ENCODE measurements at places on chromosomes 11 and 22.

GRCh38 chr22:23054531-23055257 lies 15.6 kb upstream of the GNAZ start:
- no peak for DNase-seq

GRCh38 chr22:50068096-50068495 lies 10.0 kb upstream of the TTLL8 start:
- no peak for DNase-seq

DNA sequence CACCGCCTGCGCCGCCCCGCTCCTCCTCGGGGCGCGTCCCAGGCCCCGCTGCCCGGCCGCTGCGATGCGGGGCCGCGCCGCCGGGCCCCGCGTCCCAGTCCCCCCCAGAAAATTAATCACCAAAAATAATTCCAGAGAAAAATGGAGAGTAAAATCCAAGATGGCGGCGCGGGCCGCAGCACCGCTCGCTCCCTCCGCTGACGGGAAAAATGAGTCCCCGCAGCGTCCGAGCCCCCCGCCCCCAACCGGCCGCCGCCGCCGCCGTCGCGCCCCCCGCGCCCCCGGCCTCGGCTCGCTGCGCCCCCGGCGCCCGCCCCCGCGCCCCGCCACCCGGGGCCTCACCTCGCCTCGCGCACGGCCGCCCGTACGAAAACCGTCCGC lies at the start of gene KMT5B:
KMT5B (minus strand) TSS at position 162 of the 381 bp plus-strand sequence. CDS start 23,220 bp downstream, outside the sequence.
- DNase-seq = peak; percentile 72

DNA sequence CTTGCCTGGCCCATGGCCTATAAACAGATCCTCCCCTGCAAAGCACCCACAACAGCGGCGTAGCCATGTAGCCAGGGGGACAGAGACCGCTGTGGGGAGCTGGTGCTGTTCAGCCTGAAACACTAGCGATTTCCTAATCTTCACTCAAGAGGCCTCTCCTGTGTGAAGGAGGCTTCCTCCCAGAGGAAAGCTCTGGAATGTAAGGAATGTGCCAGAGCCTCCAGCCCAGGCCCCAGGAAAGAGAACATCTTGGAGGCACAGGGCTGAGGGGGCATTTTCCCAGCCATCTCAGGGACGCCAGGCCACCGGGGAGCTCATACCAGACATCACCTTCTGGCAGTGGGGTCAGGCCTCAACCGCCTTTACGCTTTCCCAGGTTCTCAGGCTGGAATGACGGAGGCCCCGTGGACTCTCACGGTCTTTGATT lies 24.0 kb downstream of the MIAT start:
- no peak for DNase-seq

GRCh38 chr11:123798513-123799252 lies 7.5 kb downstream of the OR6M1 start:
- no peak for DNase-seq

GRCh38 chr22:24512043-24512442 lies 16.9 kb downstream of the UPB1 start:
- no peak for DNase-seq

DNA sequence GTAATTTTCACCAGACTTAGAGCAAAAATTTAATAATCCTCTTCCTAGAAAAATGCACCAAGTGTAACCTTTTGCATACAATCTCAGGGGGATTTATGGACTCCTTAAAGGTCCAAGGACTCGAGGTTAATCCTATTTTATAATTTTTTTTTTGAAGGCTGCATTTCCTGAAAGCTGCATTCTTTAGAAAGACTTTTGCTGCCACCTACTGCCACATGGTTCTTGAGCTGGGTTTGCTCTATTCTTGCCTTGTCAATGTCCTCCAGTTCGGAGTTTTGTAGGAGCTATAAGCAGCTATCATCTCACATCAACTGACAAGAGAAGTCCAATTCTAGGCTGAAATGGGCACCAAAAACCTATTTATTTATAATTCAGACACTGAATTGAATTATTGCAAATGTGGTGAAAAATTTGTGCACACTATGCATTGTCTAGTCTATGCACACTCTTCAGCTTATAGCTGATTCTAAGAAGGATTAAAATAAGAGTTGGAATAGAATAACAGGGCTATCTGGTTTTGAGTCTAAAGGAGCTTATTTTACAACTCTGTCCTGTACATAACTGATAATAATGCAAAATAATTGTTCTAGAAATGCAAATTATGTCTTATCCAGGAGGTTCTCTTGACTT lies 31.3 kb downstream of the TRAF6 start:
- no peak for DNase-seq

- no peak for DNase-seq
Observed at GRCh38 chr11:1747753-1748635, 2.4 kb downstream of the IFITM10 start.

DNA sequence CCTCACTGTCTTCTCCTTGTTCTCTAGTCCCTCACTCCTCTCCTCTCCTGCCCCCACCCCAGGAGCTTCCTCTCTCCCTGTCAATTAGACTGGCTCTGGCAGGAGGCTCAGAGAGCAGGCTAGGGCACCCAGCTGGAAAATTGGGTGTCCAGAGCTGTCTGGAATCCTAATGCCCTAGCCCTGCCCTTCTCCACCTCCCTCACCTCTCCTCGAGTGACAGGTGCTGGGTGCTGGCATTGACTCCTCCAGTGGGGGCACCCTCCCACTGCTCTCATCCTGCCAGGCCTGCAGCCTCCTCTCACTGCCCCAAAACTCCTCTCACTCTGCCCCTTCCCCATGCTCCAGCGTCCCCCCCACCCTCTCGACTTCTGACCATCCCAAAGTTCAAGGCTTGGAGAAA lies 68.9 kb downstream of the CYTH4 start:
- DNase-seq = no peak

DNA sequence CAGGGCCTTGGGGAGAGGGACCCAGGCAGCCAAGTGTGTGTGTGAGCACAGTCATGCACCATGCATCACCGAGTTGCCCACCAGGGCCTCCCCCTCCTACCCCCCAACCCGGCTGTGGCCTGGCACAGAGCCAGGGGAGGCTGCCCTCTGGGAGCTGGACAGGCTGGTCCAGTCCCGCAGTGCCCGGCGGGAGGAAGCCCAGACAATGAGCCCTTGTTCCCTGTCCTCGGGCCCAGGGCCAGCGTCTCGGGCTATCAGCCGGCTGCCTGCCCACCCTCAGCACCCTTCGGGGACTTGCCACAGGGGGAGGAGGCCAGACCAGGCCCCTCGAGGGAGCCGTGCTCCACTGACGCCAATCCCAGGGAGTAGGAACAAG lies 4.5 kb downstream of the LRRC75B start:
- no peak for DNase-seq

- DNase-seq = no peak
Observed at GRCh38 chr11:77436506-77436905, 37.4 kb downstream of the PAK1 start.

DNA sequence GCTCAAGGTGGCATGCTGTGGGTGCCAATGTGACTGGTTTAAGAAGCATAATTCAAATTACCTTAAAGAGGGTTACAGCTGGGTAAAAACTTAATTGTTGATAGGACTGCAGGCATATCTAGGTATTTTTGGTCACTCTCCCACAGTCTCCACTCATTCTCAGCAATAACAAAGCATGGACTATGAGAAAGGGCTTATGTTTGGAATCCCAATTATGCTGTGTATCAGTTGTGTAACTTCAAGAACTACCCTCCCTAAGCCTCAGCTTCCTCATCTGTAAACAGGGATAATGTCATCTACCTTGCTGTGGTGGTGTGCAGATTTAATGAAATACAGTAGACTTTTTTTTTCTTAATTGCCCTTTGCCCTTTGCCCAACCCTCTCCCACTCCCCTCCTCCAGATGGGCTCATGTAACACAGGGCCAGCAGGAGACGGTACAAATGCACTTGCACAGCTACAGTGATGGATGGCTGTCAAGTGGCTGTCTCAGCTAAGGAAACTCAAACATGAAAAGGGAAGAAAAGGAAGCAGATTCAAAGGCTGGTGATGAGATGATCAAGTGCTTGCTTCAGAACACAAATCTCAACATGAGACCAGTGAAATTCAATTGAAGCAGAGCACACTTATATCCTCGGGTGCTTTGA lies 37.6 kb downstream of the MAP6 start:
- DNase-seq = no peak

GRCh38 chr11:118605116-118605867 lies 2.1 kb upstream of the PHLDB1 start:
- no peak for DNase-seq

DNA sequence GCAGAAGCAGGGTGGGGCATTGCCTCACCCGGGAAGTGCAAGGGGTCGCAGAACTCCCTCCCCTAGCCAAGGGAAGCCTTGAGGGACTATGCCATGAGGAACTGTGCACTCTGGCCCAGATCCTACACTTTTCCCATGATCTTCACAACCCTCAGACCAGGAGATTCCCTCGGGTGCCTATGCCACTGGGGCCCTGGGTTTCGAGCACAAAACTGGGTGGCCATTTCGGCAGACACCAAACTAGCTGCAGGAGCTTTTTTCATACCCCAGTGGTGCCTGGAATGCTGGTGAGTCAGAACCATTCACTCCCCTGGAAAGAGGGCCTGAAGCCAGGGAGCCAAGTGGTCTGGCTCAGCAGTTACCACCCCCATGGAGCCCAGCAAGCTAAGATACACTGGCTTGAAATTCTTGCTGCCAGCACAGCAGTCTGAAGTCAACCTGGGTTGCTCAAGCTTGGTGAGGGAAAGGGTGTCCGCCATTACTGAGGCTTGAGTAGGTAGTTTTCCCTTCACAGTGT lies 573.7 kb upstream of the ANO3 start:
- no peak for DNase-seq
